ENCODE measurements at places on chromosomes 16 and 17.

GRCh38 chr16:71883168-71883848, 674 bp downstream of the ZNF821 start:
- peak; percentile 10 for DNase-seq

DNA sequence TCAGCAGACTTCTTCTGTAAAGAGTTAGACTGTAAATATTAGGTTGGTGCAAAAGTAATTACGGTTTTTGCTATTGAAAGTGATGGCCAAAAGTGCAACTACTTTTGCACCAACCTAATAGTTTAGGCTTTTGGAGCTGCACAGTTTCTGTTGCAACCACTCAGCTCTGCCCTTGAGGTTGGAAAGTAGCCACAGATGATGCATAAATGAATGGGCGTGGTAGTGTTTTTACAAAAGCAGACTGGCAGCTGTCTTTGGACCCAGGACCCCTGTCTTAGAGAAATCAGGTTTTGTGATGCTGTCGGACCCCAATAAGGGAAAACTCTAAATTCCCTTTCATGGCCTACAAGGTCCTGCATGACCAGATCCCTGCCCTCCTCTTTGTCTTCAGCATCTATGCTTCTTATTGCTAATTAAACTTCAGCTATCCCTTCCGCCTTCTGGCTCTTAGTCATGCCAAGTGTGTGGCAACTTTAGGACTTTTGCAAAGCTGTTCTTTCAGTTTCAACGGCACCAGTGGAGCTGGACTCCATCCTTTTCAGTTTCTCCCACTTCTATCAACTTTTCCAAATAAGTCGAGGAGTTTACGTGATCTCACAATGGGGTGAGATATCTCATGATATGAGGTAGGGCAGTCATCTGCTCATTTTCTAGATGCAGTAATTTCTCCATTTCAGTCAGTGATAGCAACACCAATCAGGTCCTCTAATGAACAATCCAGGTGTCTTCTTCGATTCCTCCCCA, 232.3 kb downstream of the XYLT1 start:
- DNase-seq = no peak

- DNase-seq = peak; percentile 57
Measured at GRCh38 chr16:27628241-27628942, 78.4 kb downstream of the KATNIP start.

- no peak for DNase-seq
Measured at GRCh38 chr17:8892338-8892690, 24.8 kb upstream of the PIK3R6 start.

- DNase-seq = no peak
Measured at GRCh38 chr17:44083250-44083849, 12.8 kb downstream of the G6PC3 start.

DNA sequence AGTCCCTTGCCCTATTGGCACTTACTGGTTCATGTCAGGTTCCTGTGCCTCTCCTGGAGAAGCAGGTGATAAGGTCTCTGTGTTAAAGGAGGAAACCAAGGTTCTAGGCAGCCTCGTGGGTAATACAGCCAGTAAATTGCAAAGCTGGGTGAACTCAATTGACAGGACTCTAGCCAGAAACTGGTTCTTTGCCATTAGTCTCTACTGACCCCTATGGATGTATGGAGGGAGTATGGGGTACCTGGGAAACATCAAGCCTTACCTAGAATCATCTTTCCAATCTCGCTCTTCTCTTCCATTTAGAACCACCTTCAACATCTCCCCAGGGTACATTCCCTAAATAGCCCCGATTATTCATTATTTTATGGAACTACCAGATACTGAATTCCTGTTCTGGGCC, 169.3 kb downstream of the CDH13 start:
- DNase-seq = no peak

- DNase-seq = no peak
Measured at GRCh38 chr16:88534638-88535190, 35.5 kb upstream of the ZC3H18 start.

GRCh38 chr17:726271-726919, 6.0 kb upstream of the TLCD3A start:
- no peak for DNase-seq

GRCh38 chr17:69872675-69873262, 202.3 kb upstream of the KCNJ16 start:
- no peak for DNase-seq

- DNase-seq = no peak
Measured at GRCh38 chr17:77386502-77387192, 245.9 kb downstream of the SEC14L1 start.

- DNase-seq = no peak
Measured at GRCh38 chr17:49924589-49924988, 44.4 kb upstream of the DLX4 start.

DNA sequence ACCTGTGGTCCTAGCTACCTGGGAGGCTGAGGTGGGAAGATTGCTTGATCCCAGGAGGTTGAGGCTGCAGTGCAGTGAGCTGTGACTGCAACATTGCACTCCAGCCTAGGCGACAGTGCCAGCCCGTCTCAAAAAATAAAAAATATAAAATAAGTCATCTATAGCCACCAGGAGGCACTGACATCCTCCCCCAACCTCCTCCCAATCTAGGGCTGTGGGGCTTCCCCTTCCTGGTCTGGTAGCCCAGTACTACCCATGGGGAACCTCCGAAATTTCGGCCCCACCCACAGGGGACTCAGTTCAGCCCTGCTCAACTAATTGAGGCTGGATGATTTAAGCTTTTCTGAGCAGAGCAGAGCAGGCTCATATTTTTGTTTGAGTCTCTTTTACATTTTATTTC, 3.2 kb downstream of the ZSCAN10 start:
- no peak for DNase-seq

DNA sequence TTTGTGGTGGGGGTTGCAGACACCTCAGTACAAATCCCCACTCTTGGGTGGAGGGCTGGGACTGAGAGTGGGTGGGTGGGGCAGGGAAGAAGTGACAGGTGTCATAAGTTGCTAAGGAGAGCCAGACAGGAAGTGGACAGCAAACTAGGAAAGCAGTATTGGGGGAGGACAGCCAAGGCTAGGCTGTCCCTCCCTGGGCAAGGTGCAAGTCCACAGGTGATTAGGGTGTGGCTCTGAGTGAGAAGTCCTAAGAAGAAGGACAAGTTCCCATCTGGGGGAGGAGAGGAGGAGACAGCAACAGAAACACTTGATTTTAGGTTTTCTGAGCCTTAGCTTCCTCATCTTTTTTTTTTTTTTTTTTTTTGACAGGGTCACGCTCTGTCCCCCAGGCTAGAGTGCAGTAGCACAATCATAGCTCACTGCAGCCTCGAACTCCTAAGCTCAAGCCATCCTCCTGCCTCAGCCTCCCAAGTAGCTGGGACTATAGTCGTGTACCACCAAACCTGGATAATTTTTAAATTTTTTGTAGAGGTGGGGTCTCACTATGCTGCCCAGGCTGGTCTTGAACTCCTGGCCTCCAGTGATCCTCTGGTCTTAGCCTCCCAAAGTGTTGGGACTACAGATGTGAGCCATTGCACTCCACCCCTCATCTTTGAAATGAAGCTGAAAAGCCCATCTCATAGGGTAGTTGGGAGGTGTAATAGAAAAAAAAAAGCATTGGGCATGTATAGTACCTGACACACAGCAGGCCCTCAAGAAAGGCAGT, 2.5 kb downstream of the MAPK3 start:
- no peak for DNase-seq

GRCh38 chr17:82447876-82448275, 2.7 kb downstream of the CYBC1 start:
- no peak for DNase-seq

- DNase-seq = no peak
Measured at GRCh38 chr17:79749156-79749815, 18.5 kb downstream of the ENPP7 start.

GRCh38 chr17:78356101-78356713, 3.7 kb downstream of the SOCS3 start:
- no peak for DNase-seq

DNA sequence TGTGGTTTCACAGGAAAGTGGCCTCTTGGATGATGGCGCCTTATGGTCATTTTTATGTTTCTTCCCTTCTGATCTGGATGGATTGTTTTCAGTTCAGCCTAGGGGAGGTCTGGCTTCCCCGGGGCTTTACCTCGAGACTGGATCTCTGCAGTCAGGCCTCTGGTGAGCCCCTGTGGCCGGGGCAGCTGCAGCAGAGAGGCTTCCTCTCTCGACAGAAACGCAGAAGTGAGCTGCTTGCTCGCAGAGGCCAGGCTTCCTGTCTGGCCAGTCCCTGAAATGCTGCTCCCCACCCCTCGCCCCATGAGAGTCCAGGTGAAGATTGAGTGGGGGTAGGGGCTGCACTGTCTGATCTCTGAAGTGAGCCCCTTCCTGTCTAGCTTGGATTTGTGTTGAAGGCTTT, 44.0 kb downstream of the PLCG2 start:
- DNase-seq = no peak

DNA sequence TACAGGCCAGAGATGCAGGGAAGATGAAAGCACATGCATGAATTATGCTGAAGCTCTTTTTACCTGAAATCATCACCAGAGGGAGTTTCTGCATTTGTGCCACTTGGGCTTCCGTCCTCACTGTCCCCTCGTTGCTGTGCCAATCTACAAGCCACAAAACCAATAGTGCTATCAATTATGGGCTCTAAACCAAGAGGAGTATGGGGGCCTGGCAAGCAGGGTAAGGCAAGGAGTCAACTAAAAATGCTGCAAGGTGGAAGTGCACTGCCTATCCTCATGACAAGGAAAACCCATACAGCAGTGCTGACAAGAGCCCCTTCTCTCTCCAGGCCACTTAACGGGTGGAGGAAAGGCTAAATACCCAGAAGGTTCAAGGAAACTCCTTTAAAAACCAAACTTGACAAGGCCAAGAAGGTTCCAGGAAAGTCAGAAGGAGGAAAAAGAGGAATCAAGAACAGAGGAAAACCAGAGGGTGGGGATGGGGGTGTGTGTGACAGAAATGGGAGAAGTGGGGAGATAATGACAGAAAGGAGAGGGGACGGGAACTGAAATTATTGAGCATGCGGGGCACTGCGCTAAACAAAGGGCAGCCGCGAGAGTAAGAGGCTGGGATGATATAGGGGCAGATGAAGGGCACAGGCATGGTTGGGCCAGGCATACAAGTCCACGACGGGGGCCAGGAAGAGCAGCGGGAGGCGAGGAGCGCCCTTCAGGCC, 674 bp downstream of the C17orf75 start:
- peak; percentile 37 for DNase-seq

DNA sequence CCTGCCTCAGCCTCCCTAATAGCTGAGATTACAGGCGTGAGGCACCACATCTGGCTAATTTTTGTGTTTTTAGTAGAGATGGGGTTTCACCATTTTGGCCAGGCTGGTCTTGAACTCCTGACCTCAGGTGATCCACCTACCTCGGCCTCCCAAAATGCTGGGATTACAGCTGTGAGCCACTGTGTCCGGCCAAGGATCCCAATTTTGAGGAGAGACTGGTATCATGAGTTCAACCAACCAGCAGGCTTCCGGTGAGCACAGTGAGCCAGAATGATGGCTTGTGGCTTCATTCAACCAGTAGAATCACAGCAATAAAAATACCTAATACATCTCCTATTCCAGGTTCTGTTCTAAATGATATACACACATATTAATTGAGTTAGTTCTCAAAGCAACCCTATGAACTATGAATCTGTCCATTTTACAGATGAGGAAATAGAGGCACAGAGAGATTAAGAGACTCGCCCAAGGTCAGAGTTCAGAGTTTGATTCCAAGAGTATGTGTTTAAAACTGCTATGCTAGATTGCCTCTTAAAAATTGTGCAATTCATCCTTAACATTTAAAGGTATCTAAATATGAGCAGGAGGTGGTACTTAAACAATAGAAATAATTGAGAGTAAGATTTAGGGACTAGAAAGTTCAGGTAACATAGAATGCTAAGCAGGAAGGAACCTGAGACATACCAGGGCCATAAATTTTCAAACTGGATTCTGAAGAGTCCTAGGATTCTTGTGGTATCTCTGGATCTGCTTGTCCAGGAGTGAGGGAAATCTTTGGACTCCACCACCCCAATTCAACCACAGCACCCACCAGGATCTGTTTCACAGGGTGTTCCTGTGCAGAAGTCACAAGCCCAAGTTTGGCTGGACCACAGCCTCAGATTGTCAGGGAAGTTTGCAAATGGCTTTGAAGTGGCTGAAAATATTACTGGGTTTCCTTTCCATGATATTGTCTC, 25.1 kb downstream of the CCDC42 start:
- DNase-seq = no peak

DNA sequence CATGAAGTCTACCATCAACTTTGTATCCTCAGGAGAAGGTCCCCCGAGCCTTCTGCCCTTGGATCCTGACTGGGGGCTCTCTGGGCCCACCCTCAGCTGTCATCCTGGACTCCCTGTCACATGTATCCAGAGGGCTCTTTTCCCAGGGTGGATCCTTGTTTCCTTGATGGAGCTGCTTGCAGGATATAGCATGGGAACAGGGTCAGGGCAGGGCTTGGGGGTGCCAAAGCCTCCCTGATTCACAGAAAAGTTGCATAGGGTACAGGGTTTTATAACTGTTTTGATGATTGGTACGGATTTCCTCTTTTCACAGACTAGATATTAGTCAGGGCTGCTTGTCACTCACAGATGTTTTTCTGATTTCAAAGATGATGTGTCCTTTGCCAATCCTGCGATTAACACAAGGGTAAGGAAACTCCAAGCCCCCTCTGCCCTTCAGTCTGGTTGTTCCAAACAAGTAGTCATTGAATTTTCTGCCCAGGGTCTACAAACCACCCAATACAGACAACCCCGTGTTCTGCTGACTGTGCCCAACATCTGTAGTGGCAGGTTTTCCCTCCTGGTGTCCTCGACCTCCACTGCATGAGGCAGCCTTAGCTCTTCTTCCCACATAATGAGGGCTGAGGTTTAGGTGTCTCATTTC, 20.6 kb upstream of the SLC35G3 start:
- no peak for DNase-seq

GRCh38 chr17:51118330-51119195, 2.1 kb downstream of the SPAG9 start:
- DNase-seq = peak; percentile 98

DNA sequence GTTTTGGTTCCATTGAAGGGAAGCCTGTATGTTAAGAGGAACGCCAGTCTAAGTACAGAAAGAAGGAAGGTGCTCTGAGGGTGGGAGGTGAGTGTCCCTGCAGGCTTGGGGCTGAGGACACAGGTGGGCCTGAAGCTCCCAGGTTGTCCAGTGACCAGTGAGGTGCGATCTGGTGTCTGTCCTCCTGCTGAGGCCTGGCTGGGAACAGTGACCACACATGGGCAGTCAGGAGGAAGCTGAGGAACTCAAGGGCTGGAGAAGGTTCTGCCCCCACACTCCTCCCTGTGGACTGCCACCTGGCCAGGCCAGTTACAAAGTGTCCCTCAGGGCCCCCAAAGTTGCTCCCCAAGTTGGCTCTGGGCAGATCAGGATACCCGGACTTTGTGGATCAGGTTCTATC, 102.1 kb downstream of the N4BP1 start:
- no peak for DNase-seq

DNA sequence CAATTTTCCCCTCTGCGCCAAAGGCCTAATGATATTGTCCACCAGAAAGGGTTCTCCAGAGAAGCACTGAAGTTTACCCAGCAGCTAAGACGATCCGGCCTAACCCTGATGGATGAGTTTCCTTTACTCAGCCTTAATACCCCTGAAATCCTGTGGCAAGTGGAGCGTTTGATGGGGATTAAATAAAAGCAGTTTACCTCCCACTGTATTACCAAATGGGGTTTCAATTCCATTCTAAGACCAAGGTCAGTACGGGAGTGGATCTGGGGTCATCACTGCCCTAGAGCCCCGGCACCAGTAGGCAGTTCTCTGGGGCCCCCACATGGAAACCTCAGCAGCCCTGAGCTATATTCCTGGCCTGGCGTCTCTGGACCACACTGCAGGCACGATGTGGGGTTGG, 97.1 kb upstream of the NOL11 start:
- no peak for DNase-seq

Data from NCI-H2081 (cell line).